Esophagus muscularis mucosa (tissue), 4 donors: ENCODE measurements at places on chromosomes 2 and 18.

DNA sequence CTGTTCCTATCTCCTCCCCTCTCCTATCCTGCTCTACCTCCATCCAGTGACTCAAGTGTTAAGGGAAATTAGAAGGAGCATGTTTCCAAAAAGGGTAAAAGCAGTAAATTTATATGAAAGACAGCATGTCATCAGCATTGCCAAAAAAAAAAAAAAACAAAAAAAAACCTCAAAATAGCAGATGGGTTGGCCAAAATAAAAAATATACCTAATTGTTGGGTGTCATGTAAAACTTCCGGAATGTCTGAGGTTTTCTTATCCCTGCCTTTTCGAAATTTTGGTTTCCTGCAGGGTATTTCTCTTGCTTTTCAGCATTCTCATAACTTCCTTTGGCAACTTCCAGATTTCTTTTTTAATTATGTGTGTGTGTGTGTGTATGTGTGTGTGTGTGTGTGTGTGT is 241.6 kb upstream of the FN1 start:
- no peak for DNase-seq
- H3K4me3 ChIP-seq: no peak overlapping the region
- no peak overlapping the region for H3K27ac ChIP-seq
- no peaks in the 10 kb centered on the region for H3K4me1 ChIP-seq

DNA sequence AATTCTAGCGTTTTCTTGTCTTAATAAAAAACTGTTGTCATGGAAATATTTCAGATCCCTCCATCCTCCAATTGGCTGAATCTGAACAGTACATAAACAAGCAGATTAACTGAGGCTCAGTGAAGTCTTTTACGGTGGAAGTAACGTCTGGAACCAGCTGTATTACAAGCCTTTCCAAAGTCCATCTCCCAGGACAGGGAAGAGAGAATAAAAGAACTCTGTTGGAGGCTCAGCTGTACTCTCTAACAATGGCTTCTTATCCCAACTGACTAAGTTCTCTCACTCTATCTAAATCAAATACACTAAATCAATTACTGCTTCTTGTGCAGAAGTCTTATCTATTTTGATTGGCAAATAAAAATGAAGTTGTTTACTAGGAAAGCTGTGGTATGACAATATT is 19.9 kb upstream of the NEDD4L start:
- no peak overlapping the region for H3K4me3 ChIP-seq
- no peak overlapping the region for H3K27ac ChIP-seq
- H3K27me3 ChIP-seq: no peaks in the 10 kb centered on the region
- no peaks in the 10 kb centered on the region for H3K36me3 ChIP-seq

DNA sequence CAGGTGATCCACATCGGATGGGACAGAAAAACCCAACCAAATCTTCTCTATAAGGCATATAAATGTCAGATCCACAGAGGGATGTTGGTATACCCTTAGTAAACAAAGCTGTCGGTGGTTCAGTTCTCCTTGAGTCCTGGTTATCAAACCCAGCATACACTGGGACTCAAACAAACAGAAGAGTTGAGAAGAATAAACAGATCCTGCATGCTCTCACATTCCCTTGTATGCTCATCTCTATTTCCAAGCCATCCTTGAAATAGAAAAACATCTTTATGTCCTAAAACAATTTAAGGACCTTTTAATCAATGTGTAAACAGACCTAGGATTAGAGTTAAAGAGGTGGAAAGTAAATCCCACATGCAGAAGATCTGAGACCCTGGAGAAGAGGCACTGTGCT is 19.8 kb upstream of the HK2 start:
- H3K27me3 ChIP-seq: no peaks in the 10 kb centered on the region
- no peak for DNase-seq
- H3K4me3 ChIP-seq: no peak overlapping the region
- H3K4me1 ChIP-seq: peaks cover 5% of the 10 kb centered on the region
- H3K27ac ChIP-seq: no peak overlapping the region

DNA sequence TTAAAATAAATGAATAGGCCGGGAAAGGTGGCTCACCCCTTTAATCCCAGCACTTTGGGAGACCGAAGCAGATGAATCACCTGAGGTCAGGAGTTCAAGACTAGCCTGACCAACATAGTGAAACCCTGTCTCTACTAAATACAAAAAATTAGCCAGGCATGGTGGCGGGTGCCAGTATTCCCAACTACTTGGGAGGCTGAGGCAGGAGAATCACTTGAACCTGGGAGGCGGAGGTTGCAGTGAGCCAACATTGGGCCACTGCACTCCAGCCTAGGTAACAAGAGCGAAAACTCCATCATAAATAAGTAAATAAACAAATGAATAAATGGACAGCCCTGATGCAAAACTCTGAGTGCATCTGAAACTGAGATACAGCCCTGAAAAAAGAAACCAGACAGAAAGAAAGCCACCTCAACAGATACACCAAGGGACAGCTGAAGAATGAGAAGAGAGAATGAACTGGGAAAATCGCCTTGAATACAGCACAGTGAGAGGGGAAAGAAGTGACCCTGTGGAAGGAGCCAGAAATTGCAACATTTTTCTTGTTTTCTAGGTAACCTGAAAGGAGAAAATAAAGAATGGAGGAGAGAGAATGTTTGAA is 64.4 kb downstream of the TRABD2A start:
- H3K27me3 ChIP-seq: no peaks in the 10 kb centered on the region
- no peaks in the 10 kb centered on the region for H3K4me1 ChIP-seq
- no peak overlapping the region for H3K4me3 ChIP-seq
- DNase-seq: peak; percentile 34
- H3K27ac ChIP-seq: no peak overlapping the region
- no peaks in the 10 kb centered on the region for H3K36me3 ChIP-seq

DNA sequence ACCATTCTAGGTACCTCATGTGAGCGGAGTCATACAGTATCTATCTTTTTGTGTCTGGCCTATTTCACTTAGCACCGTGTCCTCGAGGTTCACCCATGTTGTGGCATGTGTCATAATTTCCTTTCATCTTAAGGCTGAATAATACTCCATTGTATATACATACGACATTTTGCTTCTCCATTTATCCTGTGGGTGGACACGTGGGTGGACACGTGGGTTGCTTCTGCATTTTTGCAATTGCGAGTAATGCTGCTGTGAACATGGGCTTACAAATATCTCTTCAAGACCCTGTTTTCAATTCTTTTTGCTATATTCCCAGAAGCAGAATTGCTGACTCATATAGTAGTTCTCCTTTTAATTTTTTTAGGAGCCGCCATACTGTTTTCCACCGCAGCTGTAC is 243.6 kb upstream of the EPAS1 start:
- H3K27ac ChIP-seq: no peak overlapping the region
- H3K4me3 ChIP-seq: no peak overlapping the region
- peaks cover 20% of the 10 kb centered on the region for H3K4me1 ChIP-seq
- no peaks in the 10 kb centered on the region for H3K36me3 ChIP-seq
- DNase-seq: no peak
- H3K27me3 ChIP-seq: no peaks in the 10 kb centered on the region

DNA sequence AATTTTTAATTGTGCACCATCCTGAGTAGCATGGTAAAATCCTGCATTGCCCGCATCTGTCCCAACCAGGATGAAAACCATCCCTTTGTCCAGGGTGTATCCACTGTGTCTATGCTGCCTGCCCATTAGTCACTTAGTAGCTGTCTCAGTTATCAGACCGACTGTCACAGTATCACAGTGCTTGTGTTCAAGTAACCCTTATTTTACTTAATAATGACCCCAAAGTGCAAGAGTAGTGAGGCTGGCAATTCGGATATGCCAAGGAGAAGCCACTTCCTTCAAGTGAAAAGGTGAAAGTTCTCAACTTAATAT is 8.8 kb downstream of the ITSN2 start:
- H3K27ac ChIP-seq: no peak overlapping the region
- H3K4me3 ChIP-seq: no peak overlapping the region
- H3K27me3 ChIP-seq: no peaks in the 10 kb centered on the region

DNA sequence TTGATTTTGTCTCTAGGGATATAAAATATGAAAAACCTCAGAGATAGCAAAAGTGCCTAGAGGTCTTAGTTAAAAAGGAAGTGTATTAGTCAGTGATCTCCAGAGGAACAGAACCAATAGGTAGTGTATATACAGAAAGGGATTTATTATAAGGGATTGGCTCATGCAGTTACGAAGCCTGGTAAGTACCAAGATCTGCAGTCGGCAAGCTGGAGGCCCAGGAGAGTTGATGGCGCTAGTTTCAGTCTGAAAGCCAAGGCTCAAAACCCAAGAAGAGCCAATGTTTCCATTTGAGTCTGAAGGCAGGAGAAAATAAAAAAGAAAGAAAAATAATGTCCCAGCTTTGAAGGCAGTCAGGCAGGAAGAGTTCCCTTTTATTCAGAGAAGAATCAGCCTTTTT is 93.3 kb downstream of the COLEC12 start:
- DNase-seq: no peak
- H3K27ac ChIP-seq: no peak overlapping the region
- H3K4me1 ChIP-seq: peaks cover 29% of the 10 kb centered on the region
- no peak overlapping the region for H3K4me3 ChIP-seq

DNA sequence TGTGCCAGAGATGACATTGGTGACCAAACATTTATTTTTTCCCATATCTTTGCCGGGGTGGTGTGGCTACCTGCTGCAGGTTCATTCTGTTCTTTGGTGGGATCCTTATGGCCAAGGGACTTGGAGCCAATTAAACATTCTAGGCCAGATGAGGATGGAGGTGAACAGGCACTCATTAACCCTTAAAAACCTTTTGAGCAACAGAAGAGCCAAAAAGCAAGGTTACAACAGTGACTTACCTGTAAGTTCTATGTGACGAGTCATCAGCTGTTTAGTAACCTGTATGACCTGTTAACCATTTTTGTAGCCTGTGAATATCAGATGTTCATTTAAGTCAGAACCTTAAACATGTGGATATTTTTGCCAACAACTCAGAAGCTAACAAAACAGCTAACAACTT is 105.6 kb downstream of the XRCC5 start:
- H3K4me1 ChIP-seq: peaks cover 5% of the 10 kb centered on the region
- no peak overlapping the region for H3K4me3 ChIP-seq
- H3K27ac ChIP-seq: no peak overlapping the region
- peaks cover 3% of the 10 kb centered on the region for H3K36me3 ChIP-seq
- DNase-seq: no peak
- no peaks in the 10 kb centered on the region for H3K27me3 ChIP-seq

GRCh38 chr2:45543257-45543656 is 67.8 kb downstream of the SRBD1 start:
- H3K4me3 ChIP-seq: no peak overlapping the region
- no peak for DNase-seq
- H3K27me3 ChIP-seq: no peaks in the 10 kb centered on the region
- no peaks in the 10 kb centered on the region for H3K4me1 ChIP-seq
- no peak overlapping the region for H3K27ac ChIP-seq

DNA sequence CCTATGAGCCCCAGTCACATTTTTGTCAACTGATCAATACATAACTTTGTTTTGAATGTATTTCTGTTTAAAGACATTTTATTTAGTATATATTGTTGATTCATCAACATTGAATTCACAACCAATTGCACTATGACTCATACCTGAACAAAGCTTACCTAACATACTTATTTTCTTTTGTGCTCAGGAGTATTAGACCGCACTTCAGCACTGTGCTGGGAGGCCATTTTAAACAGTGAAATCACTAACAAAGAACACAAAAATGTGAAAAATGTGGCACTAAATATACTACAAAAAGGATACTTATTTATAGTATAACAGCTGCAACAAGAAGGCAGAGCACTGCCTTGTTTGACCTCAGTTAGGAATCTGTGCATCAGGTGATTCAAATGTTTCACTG is 12.4 kb upstream of the IFIH1 start:
- H3K27ac ChIP-seq: no peak overlapping the region
- no peak overlapping the region for H3K4me3 ChIP-seq
- no peaks in the 10 kb centered on the region for H3K27me3 ChIP-seq

DNA sequence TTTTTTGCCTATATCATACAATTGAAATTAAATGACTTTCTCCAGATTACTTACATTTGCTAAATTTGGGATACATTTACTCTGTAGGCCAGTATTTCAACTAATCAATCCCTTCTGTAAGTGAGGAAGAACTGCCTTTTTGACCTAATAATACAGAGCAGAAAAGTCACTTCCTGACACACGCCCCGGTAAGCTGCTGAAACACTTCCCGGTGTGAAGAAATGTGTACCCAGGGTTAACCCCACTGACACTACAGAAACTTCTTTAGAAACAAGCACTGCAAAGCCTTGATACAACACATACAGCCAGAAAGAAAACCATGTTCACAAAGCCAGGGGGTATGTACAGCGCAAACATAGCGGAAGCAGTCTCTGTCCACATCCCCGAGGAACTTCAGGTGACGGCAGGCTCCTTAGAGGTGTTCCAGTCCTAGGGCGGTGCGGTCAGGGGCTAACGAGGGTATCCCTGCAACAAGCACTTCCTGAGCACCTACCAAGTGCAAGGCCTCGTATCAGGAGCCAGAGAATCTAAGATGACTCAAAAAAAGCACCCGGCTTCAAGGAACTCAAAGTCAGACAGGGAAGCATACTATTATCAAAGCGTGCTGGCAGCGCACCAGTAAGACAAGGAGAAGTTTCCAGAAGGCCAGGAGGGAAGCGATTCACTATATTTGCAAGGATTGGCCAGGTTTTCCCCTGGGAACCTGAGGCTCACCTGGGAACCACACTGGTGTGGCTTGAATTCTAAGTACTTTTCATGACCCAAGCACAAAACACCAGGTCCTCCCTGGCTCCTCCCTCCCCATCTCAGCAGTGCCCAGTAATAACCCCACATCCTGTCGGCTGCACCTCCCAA is 46.6 kb downstream of the ZNF516 start:
- H3K27me3 ChIP-seq: no peaks in the 10 kb centered on the region
- peak overlapping the region; percentile 86 for H3K27ac ChIP-seq
- DNase-seq: no peak
- no peak overlapping the region for H3K4me3 ChIP-seq
- no peaks in the 10 kb centered on the region for H3K36me3 ChIP-seq

- H3K27me3 ChIP-seq: no peaks in the 10 kb centered on the region
- no peaks in the 10 kb centered on the region for H3K36me3 ChIP-seq
- peaks cover 11% of the 10 kb centered on the region for H3K4me1 ChIP-seq
Measured at GRCh38 chr18:8984131-8984721, 118.3 kb upstream of the NDUFV2 start.

GRCh38 chr2:48983551-48983950 is 170.8 kb downstream of the FSHR start:
- H3K4me1 ChIP-seq: no peaks in the 10 kb centered on the region
- H3K27me3 ChIP-seq: no peaks in the 10 kb centered on the region
- H3K36me3 ChIP-seq: no peaks in the 10 kb centered on the region
- no peak overlapping the region for H3K27ac ChIP-seq
- DNase-seq: no peak

- H3K27me3 ChIP-seq: no peaks in the 10 kb centered on the region
- H3K4me3 ChIP-seq: no peak overlapping the region
- H3K36me3 ChIP-seq: no peaks in the 10 kb centered on the region
- H3K27ac ChIP-seq: no peak overlapping the region
- no peaks in the 10 kb centered on the region for H3K4me1 ChIP-seq
- DNase-seq: no peak
Measured at GRCh38 chr2:126614524-126615227, 41.3 kb upstream of the GYPC start.

- no peaks in the 10 kb centered on the region for H3K36me3 ChIP-seq
- no peak for DNase-seq
- H3K27me3 ChIP-seq: no peaks in the 10 kb centered on the region
Measured at GRCh38 chr2:62558743-62559142, 52.7 kb upstream of the TMEM17 start.

- no peak overlapping the region for H3K27ac ChIP-seq
- no peak overlapping the region for H3K4me3 ChIP-seq
- H3K4me1 ChIP-seq: no peaks in the 10 kb centered on the region
- H3K36me3 ChIP-seq: no peaks in the 10 kb centered on the region
- DNase-seq: peak; percentile 74
Measured at GRCh38 chr2:238488347-238488826, 61.7 kb downstream of the ASB1 start.
